ENCODE measurements at places on chromosomes 6 and 20. TPM values are rescaled to one million over a fixed set of nuclear protein-coding genes. Genes with fewer than 3 reads are reported as not detected.

Gene PDE10A
- total RNA-seq, result 44.2 TPM

Gene TNFRSF6B
- 144 TPM for total RNA-seq

Gene RAB32
- 134 TPM for total RNA-seq

Gene PRL
- total RNA-seq, result not detected

Gene CARMIL1
- 3.4 TPM for total RNA-seq

Gene SAMD3
- total RNA-seq, result not detected

Gene NFATC2
- total RNA-seq, result not detected

Gene GPR63
- total RNA-seq, result 0.64 TPM

Gene EEF1A2
- total RNA-seq, result 1.3 TPM

Gene THBS2
- total RNA-seq, result 441 TPM

Measured in epithelial cell of alveolus of lung (primary cell).